ENCODE measurements at places on chromosomes 3 and 15.

GRCh38 chr3:53763353-53763752 lies 82.9 kb downstream of the CHDH start:
- DNase-seq, result no peak

DNA sequence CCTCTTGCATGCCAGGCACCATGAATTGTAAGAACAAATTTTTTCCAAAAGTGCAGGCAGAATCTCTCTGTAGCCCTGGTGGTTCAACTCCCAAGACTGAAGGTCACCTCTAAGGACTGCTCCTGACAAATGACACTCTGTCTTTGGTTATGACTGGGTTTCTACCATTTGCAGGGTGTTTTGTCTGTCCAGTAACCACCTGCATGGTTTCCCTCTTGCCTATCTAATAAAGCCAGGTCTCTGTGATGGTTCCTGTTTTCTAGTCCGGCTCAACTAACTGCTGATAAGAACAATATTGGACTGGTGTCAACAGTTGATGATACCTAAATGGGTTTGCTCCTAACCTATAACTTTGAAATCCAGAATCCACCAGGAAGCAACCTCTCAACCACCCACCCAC lies 43.7 kb downstream of the ATP8B4 start:
- no peak for DNase-seq

DNA sequence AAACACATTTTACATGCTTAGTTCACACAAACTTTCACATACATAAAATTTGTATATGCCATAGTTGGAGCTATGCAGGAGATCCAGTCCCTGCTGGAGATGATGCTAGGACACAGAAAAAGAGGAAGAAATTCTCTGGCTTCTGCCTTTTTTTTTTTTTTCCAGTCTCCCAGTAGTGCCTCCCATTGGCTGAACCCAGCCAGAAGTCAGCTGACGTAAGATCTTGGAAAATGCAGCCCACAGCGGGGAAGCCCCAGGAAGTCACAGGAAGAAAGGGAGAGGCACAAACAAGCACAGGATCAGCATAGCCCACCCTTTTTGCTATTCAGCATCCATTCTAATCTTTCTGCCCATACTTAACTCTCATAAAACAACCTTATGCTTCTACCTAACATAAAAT lies 38.5 kb downstream of the SCN11A start:
- DNase-seq, result no peak

GRCh38 chr15:40081691-40082194 lies 26.9 kb downstream of the BMF start:
- DNase-seq, result no peak

- no peak for DNase-seq
These were observed 17.8 kb upstream of the P2RY12 start for GRCh38 chr3:151402349-151402748.

DNA sequence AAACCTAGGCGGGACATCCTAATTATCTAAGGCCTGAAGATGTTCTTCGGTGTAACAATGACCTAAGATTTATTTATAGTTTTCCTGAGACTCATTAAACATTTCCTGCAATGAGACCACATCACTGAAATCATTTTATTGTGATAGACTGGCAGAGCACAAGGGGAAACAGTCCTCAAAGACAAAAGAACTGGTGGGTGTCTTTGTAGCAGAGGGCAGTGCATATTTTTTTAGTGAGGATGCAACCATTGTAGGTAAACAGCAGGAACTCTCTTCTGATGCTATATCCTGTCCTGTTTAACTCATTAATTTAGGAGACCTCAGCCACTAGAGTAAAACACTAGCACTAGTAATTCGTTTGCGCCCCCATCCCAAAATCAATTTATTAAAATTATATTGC lies 100.0 kb downstream of the MAGI1 start:
- no peak for DNase-seq

GRCh38 chr3:38853011-38853410 lies 37.0 kb upstream of the SCN10A start:
- no peak for DNase-seq

DNA sequence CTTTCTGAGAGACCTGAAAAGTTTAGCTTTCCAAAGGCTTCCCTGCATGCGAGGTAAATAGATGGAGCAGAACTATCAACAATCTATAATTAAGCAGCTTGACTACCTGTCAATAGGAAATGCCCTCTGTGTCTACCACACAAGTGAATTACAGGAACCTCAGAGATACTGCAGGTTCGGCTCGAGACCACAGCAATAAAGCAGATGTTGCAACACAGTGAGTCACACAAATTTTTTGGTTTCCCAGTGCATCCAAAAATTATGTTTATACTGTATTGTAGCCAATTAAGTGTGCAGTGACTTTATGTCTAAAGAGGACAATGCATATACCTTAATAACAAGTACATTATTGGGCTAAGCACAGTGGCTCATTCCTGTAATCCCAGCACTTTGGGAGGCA lies 252.0 kb downstream of the UBE2E2 start:
- peak; percentile 46 for DNase-seq

DNA sequence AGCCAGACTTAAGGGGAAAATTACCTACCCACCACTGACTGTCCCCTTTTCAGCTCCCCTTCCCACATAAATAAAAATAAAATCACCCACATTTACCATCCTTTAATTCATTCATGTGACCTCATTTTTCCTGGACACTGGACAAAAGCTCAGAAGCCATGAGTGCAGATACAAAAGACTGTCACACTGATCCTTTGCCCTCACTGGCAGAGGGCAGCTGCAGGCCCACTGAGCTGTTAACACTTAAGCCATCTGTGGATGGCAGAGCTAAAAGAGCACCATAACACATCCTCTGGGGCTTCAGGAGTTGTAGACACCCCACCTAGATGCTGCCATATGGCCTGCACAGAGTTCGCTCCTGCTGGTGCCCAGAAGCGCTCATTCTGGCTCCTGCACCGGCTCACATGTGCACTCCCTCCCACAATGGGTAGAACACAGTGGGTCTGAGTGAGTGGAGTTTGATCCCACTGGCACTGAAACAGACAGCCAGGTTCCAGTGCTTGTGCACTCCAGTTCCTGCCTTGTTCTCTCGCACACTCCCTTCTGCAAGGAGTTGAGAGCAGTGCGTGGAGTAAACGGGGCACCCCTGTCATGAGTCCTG lies 38.8 kb downstream of the EDC3 start:
- DNase-seq, result no peak

GRCh38 chr15:77654975-77655374 lies 22.3 kb upstream of the LINGO1 start:
- DNase-seq, result no peak

- no peak for DNase-seq
These were observed 830 bp downstream of the MAP2K5 start for GRCh38 chr15:67543348-67543718.

- peak; percentile 37 for DNase-seq
These were observed 69.8 kb downstream of the FGF7 start for GRCh38 chr15:49492830-49493229.

DNA sequence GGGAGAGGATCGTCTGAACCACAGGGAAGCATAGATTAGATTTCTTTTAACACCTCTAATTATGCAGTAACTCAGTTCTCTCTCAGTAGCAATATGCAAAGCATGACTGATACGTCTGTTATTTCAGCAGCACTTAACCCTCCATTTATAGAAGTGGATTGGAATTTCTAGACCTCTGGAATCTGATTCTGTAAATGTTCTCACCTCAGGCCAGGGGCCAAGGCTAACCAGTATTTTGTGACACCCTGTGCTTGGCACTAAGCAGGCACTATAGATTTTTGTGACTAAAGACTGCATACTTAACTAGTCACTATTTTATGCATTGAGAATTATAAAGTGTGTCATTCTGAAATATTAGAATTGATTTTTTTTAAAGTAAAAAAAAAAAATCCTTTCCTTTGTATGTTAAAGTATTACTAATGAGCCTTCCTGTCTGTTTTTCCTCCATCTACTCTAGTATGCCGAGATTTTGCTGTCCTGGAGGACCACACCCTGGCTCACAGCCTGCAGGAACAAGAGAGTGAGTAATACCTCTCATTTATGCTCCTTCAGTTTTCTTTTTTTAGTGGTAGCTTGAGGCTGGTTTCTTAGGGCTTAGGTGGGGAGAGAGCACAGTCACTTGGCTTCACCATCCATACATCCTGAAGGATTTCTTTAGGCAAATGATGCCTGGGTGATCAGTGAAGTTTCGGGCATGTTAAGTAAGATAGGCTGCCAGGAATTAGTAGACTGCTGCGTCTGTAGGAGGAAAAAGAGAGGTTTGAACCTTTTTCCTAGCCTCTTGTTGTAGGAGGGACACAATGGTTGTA lies 26.5 kb upstream of the UTS2B start:
- DNase-seq, result no peak

- no peak for DNase-seq
These were observed 43.1 kb downstream of the STARD5 start for GRCh38 chr15:81280696-81281455.

DNA sequence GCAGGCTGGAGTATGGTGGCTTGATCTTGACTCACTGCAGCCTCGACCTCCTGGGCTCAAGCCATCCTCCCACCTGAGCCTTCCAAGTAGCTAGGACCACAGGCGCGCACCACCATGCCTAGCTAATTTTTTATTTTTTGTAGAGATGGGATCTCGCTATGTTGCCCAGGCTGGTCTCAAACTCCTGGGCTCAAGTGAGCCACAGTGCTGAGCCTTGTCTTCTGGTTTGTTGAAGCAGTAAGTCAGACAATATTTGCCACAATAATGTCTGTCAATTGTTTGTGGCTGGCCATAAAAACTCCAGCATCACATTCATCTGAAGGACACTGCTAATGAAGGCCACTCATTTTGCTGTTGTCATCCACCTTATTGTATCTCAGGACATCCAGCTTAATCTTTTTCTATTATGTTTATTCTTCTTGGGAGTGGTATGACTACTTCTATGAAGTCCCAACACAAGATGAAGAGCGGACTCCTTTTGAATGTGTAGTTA lies 185.9 kb downstream of the FNDC3B start:
- no peak for DNase-seq

- DNase-seq, result no peak
These were observed 60.8 kb downstream of the ITGA11 start for GRCh38 chr15:68371160-68371559.

DNA sequence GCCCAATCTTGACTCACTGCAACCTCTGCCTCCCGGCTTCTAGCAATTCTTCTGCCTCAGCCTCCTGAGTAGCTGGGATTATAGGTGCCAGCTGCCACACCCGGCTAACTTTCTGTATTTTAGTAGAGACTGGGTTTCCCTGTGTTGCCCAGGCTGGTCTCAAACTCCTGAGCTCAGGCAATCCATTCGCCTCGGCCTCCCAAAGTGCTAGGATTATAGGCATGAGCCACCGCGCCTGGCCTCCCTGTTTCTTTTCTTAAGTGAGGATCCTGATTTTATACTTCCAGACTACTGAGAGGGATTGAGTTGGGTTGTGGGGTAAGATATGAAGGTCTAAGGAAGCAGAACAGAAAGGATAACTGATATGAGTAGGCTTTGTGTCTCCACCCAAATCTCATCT lies 106.8 kb downstream of the CNTN3 start:
- no peak for DNase-seq

GRCh38 chr15:94253742-94254141 lies 22.4 kb downstream of the MCTP2 start:
- DNase-seq, result no peak

GRCh38 chr3:190577225-190577624 lies 63.3 kb downstream of the IL1RAP start:
- no peak for DNase-seq

DNA sequence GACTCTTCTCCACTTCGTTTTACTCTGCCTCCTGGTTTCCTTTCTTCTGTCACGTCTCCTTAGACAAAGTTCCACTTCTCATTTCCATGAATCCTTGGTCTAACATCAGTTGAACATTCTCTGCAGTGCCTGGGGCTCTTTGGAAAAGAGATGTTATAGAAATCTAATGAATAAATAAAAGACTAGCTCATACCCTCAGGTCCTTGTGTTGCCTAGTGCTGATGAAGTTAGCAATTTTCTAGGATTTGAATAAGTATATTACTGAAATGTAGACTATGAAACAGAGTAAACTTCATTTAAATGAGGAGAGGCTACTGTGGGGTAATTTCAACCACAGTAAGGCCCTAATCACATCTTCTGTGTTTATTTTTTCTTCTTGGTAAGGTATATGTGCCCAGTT lies 146.9 kb upstream of the CADPS start:
- DNase-seq, result no peak

DNA sequence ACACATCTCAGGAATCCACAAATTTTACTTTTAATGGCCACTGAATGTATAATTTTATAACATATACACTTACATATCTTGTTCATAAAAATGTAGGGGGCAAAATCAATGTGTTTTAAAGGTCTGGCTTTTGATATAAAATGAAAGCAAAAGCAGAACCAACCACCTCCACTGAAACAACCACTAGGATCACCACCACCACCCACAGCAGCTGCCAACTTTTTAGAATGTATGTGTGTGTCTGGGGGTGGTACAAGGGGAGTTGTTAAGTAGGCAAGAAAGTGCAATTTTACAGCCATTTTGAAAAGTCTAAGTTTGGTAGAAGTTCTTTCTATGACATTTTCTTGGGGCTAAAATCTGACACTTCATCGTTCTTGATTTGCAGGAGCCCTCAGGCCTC lies 44.0 kb downstream of the OTOL1 start:
- DNase-seq, result no peak

GRCh38 chr3:50169232-50169832 lies 14.2 kb downstream of the SEMA3F start:
- DNase-seq, result no peak

GRCh38 chr3:185270956-185271332 lies 17.1 kb upstream of the EHHADH start:
- no peak for DNase-seq

GRCh38 chr3:5277612-5278236 lies 90.2 kb downstream of the EDEM1 start:
- no peak for DNase-seq

- DNase-seq, result no peak
These were observed 152.8 kb downstream of the RBPMS2 start for GRCh38 chr15:64622410-64623260.

- DNase-seq, result no peak
These were observed 20.1 kb upstream of the WDR5B start for GRCh38 chr3:122435950-122436349.

DNA sequence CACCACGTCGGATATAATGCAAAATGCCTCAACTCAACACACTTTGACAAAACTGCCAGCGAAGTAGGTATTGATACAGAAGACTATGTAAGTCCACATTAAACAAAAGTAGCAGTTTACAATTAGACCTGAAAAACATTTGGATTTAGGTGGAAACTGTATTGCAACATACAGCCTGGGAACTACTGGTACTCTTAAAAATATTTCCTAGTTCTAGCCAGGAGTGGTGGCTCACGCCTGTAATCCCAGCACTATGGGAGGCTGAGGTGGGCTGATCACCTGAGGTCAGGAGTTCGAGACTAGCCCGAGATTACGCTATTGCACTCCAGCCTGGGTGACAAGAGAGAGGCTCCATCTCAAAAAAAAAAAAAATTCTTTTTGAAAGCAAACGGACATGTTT lies 246.2 kb downstream of the ZBTB20 start:
- no peak for DNase-seq

GRCh38 chr3:164620423-164620822 lies 457.9 kb downstream of the SI start:
- DNase-seq, result no peak

Measured in AG04450 (cell line).